ENCODE measurements at places on chromosomes 16 and 17.

- no peak for DNase-seq
Measured at GRCh38 chr16:53304334-53304733, 129.9 kb upstream of the RBL2 start.

GRCh38 chr17:48770954-48771353, 42.4 kb upstream of the HOXB13 start:
- DNase-seq = no peak

GRCh38 chr16:84720177-84720579, 20.4 kb downstream of the USP10 start:
- no peak for DNase-seq

DNA sequence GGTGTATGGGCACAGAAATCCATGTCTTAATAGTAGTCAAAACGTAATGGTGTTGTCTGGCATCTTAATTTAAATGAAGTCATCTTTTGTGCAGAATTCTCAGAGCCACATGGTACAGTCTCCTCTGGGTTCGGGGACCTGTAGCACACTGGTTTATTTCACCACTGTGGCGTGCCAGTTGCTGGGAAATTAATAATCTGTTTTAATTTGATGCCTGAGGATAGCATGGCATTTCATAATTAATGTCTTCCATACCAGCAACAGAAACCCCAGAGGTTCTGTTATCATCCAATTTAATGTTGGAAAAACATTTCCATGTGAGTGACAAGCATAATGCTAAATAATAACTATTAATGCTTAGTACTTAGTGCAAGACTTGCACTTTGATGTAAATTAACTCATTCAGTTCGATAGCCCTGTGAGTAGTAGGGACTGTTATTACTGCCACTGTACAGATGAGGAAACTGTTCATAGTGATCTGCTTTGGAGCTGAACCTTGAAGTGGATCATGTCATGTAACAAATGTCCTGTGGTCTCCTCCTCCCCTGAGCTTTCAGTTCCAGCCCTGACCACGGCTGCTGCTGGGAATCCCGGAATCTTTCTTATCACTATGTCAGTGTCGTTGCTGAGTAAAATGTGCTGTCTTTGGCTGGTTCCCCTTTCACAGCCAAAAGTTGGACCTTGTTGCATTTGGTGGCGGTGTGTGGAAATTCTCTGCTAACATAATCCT, 51.2 kb downstream of the SNX29 start:
- no peak for DNase-seq

DNA sequence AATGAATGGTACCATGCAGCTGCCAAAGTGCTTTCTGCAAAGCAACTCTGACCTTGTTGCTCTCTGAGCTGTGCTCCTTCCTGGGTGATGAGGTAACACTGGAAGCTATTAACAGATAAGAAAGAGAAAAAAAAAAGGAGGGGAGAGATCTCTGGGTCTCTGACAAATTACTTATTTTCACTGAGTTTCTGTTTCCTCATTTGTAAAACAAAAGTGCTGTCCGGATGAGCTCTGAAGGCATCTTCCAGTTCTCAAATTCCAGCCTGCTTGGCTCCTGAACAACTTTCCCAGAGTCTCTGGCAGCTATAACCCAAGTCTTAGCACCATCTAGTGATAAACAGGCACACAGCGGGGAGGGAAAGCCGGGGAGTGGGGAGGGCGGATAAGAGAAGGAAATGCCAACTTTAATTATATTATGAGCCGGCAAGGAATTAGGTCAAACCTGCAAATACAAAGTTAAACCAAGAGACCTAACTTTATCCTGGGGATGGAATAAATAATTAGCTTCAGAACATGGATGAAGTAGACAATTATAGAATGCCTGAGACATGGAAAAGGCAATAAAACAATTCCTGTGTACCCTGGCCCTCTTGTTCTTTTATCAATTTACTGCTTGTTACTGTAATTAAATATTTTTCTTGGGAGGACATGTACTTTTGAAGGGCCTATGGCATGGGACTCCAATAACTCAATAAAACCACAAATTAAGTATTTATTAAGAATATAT, 61.3 kb upstream of the KIFC3 start:
- DNase-seq = no peak

GRCh38 chr17:82283208-82283749, 9.8 kb upstream of the CSNK1D start:
- DNase-seq = no peak

- DNase-seq = no peak
Measured at GRCh38 chr16:2857451-2858244, at the start of gene PRSS22. TSS of gene PRSS22 (minus strand) at chr16:2858170. CDS start at chr16:2858104, 66 bp downstream.

DNA sequence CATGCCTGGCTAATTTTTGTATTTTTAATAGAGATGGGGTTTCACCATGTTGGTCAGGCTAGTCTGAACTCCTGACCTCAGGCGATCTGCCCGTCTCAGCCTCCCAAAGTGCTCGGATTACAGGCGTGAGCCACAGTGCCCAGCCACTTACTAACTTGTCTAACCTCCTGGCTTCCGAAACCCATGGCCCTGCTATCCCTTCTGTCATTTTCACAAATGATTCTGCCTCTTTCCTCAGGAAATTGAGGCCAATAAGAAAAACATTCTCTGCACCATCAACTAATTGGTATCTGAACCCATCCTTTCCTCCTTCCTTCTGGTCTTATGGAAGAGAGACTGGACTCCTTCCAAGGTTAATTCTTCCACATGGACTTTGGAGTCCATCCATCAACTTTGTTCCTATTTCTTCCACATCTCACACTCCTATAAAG, 27.9 kb upstream of the TNRC6A start:
- no peak for DNase-seq

- no peak for DNase-seq
Measured at GRCh38 chr16:69260019-69260418, 51.1 kb upstream of the VPS4A start.

GRCh38 chr16:59212492-59213024, 478.4 kb upstream of the GOT2 start:
- DNase-seq = no peak

- DNase-seq = no peak
Measured at GRCh38 chr17:66230922-66231591, 1.8 kb upstream of the APOH start.

GRCh38 chr17:9211133-9211765, 189.9 kb downstream of the NTN1 start:
- DNase-seq = no peak

DNA sequence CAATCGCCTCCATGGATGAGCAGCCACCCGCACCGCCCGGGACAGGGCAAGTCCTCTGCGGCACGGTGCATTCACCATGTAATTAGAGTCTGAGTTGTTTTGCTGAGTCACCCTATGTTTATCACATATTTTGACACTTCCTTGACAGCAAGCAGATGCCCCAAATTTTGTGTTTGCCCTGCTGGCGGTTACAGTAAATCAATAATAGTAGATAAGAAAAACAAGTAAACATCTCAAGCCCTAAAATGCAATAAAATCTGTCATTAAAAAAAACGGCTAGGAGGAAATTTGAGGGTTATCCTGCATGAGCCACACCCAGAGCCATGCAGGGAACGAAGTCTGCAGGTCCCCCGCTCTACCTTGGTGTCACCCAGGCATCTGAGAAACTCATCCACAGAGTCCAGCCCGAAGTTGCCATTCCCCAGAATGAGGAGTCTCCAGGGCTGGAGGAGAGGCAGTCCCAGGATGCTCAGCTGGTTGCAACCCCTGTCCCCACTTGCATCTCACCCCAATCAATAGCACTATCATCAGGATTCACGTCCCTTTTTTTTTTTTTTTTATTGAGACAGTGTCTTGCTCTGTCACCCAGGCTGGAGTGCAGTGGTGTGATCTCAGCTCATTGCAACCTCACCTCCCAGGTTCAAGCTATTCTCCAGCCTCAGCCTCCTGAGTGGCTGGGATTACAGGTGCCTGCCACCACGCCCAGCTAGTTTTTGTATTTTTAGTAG, 16.5 kb upstream of the ST6GALNAC1 start:
- DNase-seq = no peak

DNA sequence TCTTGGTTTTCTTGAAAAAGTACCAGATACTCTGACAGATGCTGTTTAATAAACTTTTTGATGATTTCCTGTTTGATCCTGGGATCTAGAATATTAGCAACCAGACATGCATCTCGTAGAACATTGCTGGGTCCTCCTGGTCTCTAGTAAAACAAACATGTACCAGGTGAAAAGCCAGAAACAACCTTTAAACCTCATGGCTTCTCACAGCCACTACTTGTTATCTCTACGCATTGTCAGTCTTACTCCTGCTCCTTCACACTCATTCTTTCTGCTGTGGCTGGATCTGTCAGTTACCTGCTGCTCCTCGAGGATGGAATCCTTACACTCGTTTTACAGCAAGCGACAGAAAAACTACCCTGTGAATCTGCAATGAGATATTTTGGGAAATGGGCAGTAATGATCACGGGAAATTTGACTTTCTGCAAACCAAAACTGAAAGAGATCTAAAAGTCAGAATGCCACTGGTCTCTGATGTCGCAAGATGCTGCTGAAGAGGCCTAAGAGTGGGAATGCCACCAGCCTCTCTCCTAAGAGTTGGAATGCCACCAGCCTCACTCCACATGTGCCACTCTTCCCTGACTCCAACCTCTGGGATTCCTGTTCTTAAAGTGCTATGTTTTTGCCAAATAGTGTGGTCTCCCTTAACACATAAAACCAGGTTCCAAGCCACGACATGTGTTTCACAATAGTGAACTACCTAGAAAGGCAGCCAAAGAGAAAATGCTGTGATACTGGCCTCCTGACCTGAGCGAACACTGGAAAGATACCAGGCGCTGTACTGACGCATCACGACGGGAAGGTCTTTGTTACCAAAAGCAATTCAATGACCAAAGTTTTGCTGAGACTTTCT, 86.3 kb downstream of the VPS53 start:
- no peak for DNase-seq

DNA sequence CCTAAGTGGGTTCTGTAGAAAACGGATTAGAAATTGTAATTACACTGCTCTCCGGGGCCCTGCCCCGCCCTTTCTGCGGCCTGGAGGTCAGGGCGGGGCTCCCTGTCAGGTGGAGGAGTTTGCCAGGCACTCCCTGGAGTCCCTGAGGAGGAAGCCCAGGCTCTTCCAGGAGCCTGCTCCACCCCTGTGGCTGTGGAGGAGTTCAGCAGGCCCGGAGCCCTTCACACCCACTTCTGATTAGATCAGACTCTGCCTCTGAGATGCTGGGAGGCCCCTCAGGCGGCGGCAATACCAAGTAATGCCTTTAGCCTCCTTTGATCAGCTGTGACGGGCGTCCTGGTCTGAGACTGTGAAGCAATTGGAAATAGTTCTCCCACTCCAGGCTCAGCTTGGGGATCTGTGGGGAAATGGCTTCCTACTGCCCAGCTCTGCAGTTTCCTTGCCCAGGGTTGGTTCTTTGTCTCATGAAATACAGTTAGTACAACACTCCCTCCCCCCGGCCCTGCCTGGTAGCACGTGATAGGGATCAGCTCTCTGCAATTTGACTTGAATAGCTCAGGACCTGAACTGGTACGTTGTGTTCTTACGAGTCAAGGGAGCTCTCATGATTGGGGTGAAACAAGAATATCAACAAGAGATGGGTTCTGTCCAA, 22.3 kb downstream of the BAIAP2 start:
- DNase-seq = no peak

DNA sequence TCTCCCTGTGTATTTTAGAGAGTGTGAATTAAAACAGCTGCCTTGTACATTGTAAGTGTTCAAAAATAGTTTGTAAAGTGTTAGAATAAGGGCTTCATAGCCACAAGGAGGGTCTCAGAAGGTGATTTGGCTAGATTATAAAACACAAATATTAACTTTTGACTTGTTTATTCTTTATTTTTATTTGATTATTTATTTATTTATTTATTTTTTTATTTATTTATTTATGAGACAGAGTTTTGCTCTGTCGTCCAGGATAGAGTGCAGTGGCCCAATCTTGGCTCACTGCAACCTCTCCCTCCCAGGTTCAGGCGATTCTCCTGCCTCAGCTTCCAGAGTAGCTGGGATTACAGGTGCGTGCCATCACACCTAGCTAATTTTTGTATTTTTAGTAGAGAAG, 111.5 kb upstream of the RBFOX1 start:
- no peak for DNase-seq

DNA sequence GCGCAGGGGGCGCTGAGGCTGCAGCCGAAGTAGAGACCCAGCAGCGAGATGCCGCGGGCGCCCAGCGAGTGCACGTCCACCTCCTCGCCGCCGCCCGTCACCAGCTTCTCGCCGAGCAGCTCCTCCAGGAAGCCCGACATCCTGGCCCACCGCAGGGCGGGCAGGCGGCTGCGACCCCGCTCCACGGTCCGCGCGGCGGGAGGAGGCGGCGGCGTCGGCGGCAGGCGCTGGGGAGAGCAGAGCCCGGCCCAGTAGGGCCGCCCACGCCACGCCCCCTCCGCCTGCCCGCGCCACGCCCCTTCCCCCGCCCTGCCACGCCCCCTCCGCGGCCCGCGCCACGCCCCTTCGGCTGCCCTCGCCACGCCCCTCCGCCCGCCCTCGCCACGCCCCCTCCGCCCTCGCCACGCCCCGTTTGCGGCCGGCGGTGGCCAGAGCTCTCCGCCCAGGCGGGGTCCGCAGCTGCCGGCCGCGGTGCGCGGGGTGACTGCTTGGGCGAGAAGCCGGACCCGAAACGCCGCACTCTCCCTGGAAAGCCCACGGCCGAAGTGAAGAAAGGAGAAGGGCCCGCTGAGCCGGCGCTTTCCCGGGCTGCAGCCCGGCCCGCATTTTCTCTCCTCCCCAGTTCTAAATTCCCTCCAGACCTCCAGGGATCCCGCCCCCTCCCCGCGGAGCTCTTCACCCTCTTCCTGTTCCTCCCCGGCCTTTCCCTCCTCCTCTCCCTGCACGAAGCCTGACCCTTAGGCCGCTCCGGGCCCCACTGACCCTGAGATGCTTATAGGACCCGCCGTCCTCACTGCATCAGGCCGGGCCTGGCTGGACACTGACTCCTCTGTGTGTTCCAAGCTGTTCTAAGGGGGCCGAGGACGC, at the start of gene NXN:
TSS of gene NXN (minus strand) at position 238 of the 867 bp plus-strand sequence.
- peak; percentile 49 for DNase-seq

DNA sequence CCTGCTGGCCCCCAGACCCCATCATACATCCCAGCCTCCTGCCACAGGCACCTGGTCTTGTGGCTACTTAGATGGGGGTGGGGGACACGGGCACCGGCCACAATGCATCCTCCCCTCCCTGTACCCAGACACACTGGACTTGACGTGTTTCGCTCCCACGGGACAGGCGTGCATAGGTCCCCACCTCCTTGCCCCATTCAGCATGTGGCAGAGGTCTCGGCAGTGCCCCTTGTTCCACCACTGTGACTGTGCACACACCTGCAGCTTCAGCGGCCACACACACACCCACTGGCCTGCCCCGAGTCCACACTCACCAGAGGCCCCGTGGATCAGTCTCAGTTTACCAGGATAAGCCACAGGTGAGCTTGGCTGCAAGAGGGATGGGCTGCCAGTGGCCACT, 109.6 kb downstream of the ENGASE start:
- DNase-seq = no peak

GRCh38 chr17:65294181-65294719, 157.1 kb downstream of the RGS9 start:
- peak; percentile 81 for DNase-seq
